ENCODE measurements at places on chromosomes 6 and 20. TPM values are rescaled to one million over a fixed set of nuclear protein-coding genes. Genes with fewer than 3 reads are reported as not detected.

- H3K4me3 ChIP-seq = no peak overlapping the region
- no peak overlapping the region for H3K27ac ChIP-seq
- H3K36me3 ChIP-seq = no peaks in the 10 kb centered on the region
- peaks cover 9% of the 10 kb centered on the region for H3K4me1 ChIP-seq
- no peak for DNase-seq
Measured at GRCh38 chr6:45574885-45575284, 197.2 kb upstream of the SUPT3H start.

DNA sequence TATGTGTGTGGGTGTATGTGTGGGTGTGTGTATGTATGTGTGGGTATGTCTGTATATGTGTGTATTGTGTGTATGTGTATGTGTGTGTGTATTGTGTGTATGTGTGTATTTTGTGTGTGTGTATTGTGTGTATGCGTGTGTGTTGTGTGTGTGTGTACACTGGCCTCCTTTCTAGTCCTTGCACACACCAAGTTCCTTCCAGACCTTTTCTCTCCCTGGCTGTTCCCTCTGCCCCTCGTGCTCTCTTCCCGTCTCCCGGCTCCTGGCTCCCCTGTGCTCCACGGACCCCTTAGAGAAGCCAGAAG, 11.4 kb downstream of the VSTM2L start:
- no peak for DNase-seq
- H3K27ac ChIP-seq = no peak overlapping the region
- no peaks in the 10 kb centered on the region for H3K36me3 ChIP-seq

DNA sequence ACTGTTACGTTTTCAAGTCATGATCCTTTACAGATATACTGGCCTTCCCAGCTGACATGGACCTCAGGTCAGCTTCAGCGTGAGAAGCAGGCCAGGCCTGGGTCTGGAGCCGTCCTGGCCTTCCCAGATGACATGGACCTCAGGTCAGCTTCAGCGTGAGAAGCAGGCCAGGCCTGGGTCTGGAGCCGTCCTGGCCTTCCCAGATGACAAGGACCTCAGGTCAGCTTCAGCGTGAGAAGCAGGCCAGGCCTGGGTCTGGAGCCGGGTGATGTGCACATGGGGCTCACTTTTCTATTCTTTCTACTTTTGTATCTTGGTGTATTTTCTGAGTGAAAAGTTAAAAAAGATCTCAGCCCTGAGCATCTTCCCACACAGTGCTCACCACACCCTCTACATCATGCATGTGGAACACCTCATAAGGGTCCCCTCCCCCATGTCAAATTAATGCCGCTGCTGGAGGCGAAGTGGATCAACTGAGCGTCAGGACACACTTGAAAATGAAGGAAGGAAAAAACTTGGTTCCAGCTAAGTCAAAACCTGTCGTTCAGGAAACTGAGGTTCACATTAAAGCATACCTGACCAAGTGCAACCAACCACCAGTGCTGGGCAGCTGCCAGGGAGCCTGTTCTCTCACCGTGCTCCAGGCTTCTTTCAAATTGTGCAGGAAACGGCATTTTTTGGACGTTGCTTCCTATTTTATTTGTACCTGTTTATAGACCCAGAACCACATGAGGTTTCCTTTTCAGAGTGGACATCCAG, 32.2 kb downstream of the KIF25 start:
- H3K4me3 ChIP-seq = no peak overlapping the region
- H3K4me1 ChIP-seq = peaks cover 4% of the 10 kb centered on the region
- H3K36me3 ChIP-seq = no peaks in the 10 kb centered on the region

DNA sequence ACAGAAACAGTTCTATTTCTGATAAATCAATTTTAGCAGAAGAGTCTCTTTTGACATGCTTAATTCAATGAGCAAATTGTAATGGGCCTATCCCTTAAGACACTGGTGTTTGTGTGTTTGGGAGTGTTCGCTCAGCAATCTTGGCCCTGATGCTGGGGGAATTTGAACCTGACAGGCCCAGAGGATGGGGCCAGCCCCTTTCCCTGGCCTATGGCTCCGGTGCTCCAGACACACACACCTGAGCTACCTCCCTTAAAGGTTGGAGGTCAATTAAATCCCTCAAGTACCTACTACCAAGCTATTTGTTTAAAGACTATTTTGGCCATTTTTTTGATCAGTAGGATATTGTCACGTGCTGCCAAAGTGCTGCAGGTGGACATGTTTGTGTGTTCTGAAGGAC, 549.3 kb downstream of the PRKN start:
- H3K36me3 ChIP-seq = no peaks in the 10 kb centered on the region
- no peaks in the 10 kb centered on the region for H3K27me3 ChIP-seq
- H3K4me3 ChIP-seq = no peak overlapping the region
- no peaks in the 10 kb centered on the region for H3K4me1 ChIP-seq

Gene BPIFB4
- total RNA-seq = not detected

Measured in ovary (tissue), 10 donors.